Stimulated activated CD4-positive, alpha-beta T cell treated with anti-CD3 and anti-CD28 coated beads, TNF-alpha, amount 100 ng/mL, for 4 hours (primary cell): ENCODE measurements at places on chromosomes 1 and 21.

GRCh38 chr1:248862695-248862997 lies 3.8 kb upstream of the ZNF692 start:
- DNase-seq = no peak

DNA sequence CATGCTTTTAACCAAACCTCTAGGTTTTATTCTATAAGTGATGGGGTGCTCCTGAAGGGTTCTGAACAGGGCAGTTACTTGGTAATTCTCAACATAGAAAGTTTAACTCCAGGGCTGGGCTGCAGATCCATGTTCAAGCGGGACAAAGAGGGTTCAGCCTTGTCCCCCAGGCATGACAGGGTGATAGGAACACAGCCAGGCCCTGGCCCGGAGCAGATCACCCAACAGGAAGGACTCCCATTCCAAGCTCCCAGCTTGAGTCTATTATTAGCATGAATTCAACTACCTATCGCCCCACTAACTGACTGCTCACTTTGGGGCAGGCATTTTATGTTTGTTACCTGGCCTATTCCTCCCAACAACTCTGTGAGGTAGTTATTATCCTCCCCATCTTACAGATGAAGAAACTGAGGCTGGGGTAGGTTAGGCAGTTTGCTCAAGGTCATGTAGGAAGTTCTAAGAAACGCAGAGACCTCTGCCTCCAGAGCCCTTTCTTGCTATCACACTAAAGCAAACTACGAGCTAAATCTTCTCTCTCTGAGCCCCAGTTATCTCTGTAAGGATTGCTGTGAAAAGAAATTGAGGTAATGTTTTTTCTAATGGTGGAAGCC lies 14.5 kb downstream of the ASAP3 start:
- DNase-seq = no peak

GRCh38 chr1:85467929-85468540 lies 3.1 kb upstream of the DDAH1 start:
- no peak for DNase-seq

DNA sequence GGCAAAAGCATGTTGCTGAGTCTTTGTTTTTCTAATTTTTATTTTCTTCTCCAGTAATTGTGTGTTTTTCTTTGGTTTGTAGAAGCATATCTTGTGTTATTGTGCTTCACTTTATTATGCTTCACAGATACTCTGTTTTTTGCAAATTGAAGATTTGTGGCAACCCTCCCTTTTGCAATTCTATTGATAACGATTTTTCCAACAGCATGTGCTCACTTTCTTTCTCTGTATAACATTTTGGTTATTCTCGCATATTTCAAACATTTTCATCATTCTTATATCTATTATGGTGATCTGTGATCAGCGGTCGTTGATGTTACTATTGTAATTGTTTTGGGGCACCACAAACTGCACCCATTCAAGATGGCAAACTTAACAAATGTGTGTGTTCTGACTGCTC lies 3.8 kb upstream of the ANGEL2 start:
- DNase-seq = no peak

- no peak for DNase-seq
Observed at GRCh38 chr1:24898909-24899439, 31.1 kb downstream of the RUNX3 start.

DNA sequence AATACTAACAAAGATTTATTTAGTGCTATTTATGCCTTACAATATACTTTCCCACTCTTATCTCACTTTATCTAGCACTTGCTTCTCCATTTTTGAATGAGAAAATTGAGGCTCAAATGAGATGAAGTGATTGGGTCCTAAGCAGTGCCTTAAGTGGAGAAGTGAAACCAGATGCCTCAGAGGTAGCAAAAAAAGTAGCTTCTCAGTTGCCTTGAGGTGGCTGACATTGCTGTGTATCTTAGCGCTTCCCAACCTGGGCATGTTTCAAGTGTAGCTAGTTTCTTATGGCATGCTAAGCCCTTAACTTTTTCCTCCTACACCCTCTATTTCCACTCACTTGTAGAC lies 390.4 kb downstream of the OMA1 start:
- no peak for DNase-seq

- no peak for DNase-seq
Observed at GRCh38 chr1:2916706-2917105, 104.6 kb upstream of the ACTRT2 start.
